ENCODE measurements at places on chromosomes 12 and 14. TPM values are rescaled to one million over a fixed set of nuclear protein-coding genes. Genes with fewer than 3 reads are reported as not detected.

VDR gene
- total RNA-seq = 4.6 TPM

TEX52 gene
- not detected for total RNA-seq

LRRK2 gene
- total RNA-seq = 0.35 TPM

NKX2-1 gene
- not detected for total RNA-seq

PTPRR gene
- not detected for total RNA-seq

GLS2 gene
- 0.54 TPM for total RNA-seq

DTD2 gene
- 34.1 TPM for total RNA-seq

ZC2HC1C gene
- 0.62 TPM for total RNA-seq

HOXC12 gene
- not detected for total RNA-seq

REM2 gene
- total RNA-seq = not detected

IQSEC3 gene
- total RNA-seq = not detected

DPF3 gene
- total RNA-seq = 1.1 TPM

NAB2 gene
- total RNA-seq = 30.7 TPM

TRIM9 gene
- 13.4 TPM for total RNA-seq

FBLN5 gene
- total RNA-seq = 1,232 TPM

CDH24 gene
- total RNA-seq = 10.6 TPM

CELA1 gene
- not detected for total RNA-seq

CDKN3 gene
- 10.4 TPM for total RNA-seq

DACT1 gene
- total RNA-seq = 120 TPM

ARHGAP9 gene
- total RNA-seq = not detected

POMT2 gene
- 30.1 TPM for total RNA-seq

INHBE gene
- total RNA-seq = 8.4 TPM

DAO gene
- not detected for total RNA-seq

LTB4R2 gene
- 18.4 TPM for total RNA-seq

CLEC4A gene
- total RNA-seq = 1.1 TPM

PRB2 gene
- total RNA-seq = not detected

MRPL52 gene
- 74.7 TPM for total RNA-seq

USP15 gene
- 49.1 TPM for total RNA-seq

HAL gene
- total RNA-seq = 0.92 TPM

SLC24A4 gene
- total RNA-seq = 0.37 TPM

ANHX gene
- total RNA-seq = not detected
